ENCODE measurements at places on chromosomes 4 and X.

DNA sequence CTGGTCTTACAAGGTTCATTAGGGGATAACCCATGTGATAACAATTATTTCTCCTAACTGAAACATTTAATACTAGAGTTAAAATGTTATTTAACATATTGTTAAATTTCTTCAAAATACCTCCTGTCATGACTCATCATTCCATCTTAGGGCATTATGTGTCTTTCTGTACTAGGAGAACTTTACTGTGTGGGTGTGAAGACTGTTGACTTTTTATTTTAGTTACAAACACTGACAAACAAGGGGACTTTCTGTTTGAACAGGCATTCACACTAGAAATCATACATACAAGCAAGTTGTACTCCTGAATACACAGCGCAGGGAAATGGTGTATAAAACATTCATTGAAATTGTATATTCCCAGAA, 175.9 kb downstream of the FBXW7 start:
- DNase-seq: no peak

DNA sequence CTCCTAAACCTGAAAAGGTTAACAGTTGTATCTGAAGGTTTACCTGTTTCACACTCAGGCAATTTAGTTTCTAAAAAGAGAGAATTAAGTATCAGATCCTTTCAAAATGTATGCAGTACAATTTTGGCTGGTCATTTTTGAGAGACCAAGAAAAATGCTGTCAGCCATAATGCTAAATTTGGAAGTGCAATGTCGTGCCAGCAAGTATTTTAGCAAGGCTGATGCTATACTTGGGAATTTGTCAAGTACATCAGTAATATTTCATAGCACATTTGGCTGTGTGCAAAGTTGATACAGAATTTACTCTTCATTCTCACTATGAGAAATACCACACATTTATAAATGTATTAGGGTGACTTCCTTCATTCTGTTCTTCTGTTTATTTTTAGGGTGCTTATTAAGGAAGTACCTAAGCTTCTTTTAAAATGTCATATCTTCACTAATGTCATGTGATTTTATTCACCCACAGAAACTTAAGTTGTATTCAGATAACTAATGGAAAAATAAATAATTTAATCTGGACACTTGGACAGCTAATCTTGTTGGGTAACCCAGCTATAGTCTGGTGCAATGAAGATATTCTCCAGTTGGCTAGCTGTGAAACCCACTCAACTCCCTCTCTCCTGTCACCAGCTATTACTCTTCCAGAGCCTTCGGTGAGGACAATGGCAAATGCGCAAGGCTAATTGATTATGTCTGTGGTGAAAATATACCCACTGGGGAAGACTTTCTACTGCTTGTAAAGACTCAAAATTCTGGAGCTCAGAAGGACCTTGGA, 84.2 kb upstream of the TLL1 start:
- no peak for DNase-seq

- DNase-seq: peak; percentile 43
Observed at GRCh38 chrX:154486396-154487207, at the start of gene UBL4A. Gene UBL4A (minus strand): TSS chrX:154486615. CDS start chrX:154486584, 31 bp downstream.

DNA sequence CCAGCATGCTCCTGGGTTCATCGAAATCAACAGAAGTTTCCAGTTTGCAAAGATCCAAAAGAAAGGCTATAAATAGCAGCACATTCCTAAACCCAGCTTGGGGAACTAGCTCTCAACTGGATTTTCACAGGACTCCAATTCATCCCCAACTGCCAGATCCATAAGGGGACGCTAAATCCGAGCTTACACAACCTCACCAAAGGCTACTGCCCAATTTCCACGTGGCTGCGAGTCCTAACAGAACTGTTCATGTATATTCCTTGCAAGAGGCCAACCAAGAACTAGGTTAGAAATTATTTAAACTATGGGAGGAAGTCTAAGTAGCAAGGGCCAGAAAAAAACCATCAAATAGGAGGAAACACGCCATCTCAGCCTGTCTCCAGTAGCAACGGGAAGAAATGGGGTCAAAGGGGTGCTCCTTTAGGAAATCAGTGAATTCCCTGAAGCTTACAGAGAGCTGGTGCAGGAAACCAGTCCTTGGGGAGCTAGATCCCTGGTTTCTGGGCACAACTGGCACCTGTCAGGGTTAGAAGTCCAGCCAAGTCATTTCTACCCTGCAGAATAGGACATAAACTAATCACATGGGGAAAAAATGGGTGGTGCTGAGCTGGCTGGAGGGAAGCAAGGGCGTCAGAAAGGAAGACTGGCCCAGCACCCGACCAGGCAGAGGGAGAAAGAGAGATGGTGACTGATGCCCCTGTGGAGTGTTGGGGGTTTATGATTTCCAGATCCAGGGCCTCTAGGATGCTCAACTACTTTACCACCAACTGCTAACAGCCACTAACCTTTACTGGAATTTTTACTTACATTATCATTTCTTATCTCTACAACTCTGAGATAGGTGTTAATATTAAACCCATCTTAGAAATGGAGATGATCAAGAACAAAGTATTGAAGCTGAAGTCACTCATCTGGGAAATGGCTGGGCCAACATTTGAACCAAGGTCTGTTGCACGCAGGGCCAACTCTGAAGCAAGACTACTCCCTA, 20.5 kb downstream of the RELL1 start:
- no peak for DNase-seq

DNA sequence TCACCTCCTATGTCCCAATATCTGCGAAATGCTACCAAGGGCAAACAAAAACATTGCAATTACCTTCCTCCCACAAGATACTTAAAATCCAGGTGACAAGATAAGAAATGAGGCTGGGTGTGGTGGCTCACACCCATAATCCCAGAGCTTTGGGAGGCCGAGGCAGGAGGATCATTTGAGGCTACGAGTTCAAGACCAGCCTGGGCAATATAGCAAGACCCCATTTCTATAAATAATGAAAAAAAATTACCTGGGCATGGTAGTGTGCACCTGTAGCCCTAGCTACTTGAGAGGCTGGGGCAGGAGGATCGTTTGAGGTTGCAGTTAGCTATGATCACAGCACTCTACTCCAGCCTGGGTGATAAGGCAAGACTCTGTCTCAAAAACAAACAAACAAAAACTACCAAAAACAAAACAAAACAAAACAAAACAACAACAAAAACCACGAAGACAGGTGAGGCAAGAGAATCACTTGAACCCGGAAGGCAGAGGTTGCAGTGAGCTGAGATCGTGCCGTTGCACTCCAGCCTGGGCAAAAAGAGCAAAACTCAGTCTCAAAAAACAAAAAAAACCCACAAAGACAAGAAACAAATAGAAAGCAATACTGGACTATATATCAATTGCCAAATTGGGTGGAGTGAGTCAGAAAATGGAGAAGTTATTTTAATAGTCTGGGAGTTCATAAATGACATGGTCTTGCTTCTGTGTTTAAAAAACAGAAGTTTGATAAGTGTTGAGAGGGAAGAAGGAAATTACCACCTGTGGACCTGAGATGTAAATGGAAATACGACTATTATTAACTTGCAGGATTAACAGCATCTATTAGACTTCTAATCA, 176.5 kb downstream of the FBXW7 start:
- DNase-seq: no peak
